ENCODE measurements at places on chromosomes 3 and 15. TPM values are rescaled to one million over a fixed set of nuclear protein-coding genes. Genes with fewer than 3 reads are reported as not detected.

GRCh38 chr15:38626443-38627050 is 61.9 kb upstream of the RASGRP1 start:
- no peaks in the 10 kb centered on the region for H3K36me3 ChIP-seq
- no peak overlapping the region for H3K4me3 ChIP-seq
- H3K27ac ChIP-seq: no peak overlapping the region
- H3K4me1 ChIP-seq: peaks cover 16% of the 10 kb centered on the region
- no peaks in the 10 kb centered on the region for H3K27me3 ChIP-seq

MIX23 gene
- 32.7 TPM for total RNA-seq

- H3K36me3 ChIP-seq: no peaks in the 10 kb centered on the region
- H3K27ac ChIP-seq: no peak overlapping the region
- DNase-seq: no peak
- H3K27me3 ChIP-seq: no peaks in the 10 kb centered on the region
- H3K4me1 ChIP-seq: peaks cover 22% of the 10 kb centered on the region
- H3K4me3 ChIP-seq: no peak overlapping the region
These were observed 29.2 kb downstream of the EPHB3 start for GRCh38 chr3:184590795-184591194.

GRCh38 chr3:191385101-191385500 is 54.8 kb upstream of the UTS2B start:
- DNase-seq: no peak
- no peak overlapping the region for H3K4me3 ChIP-seq
- H3K27ac ChIP-seq: no peak overlapping the region
- no peaks in the 10 kb centered on the region for H3K27me3 ChIP-seq

- no peak overlapping the region for H3K4me3 ChIP-seq
- peaks cover 55% of the 10 kb centered on the region for H3K4me1 ChIP-seq
- H3K36me3 ChIP-seq: no peaks in the 10 kb centered on the region
These were observed 216.6 kb upstream of the IL12A start for GRCh38 chr3:159771865-159772611.

- H3K27me3 ChIP-seq: no peaks in the 10 kb centered on the region
- no peak for DNase-seq
- no peak overlapping the region for H3K27ac ChIP-seq
- no peak overlapping the region for H3K4me3 ChIP-seq
- peaks cover 8% of the 10 kb centered on the region for H3K36me3 ChIP-seq
These were observed 19.5 kb downstream of the EIF4E3 start for GRCh38 chr3:71705681-71706080.

MESP2 gene
- total RNA-seq: 0.27 TPM

DNA sequence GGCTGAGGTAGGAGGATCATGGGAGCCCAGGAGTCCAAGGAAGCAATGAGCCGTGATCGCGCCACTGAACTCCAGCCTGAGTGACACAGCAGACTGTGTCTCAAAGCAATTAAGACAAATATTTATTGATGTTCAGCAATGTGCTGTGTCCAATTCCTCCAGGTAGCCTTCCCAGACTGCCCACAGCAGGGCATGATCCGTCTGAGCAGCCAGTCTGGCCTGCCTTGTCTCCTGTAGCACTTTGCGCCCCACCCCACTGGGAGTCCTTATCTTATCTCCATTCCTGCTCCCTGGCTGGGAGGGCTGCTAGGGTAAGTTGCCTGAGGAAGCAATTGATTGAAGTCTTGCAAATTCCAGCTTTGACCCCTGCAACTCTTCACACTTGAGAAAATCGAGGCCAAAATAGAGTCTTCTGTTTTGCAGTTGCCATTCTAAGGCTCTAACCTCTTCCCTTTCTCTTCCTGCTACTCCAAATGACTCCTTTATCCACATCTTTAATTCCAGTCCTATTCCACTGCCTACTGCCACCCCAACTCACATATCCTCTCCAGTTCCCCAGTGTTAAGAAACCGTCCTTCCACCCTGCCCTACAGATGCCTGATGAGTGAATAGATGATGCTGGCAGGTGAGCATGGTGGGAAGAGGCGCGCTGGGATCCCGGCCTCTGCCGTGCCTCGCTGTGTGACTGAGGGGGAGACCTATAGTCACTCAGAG is 26.9 kb upstream of the LCTL start:
- no peak overlapping the region for H3K27ac ChIP-seq
- H3K27me3 ChIP-seq: no peaks in the 10 kb centered on the region
- no peak overlapping the region for H3K4me3 ChIP-seq
- peaks cover 6% of the 10 kb centered on the region for H3K4me1 ChIP-seq
- H3K36me3 ChIP-seq: no peaks in the 10 kb centered on the region
- no peak for DNase-seq

- peaks cover 25% of the 10 kb centered on the region for H3K4me1 ChIP-seq
- no peak for DNase-seq
- no peak overlapping the region for H3K27ac ChIP-seq
These were observed 31.4 kb upstream of the TPM1 start for GRCh38 chr15:63010920-63011693.

GAP43 gene
- total RNA-seq: 1.2 TPM

DNA sequence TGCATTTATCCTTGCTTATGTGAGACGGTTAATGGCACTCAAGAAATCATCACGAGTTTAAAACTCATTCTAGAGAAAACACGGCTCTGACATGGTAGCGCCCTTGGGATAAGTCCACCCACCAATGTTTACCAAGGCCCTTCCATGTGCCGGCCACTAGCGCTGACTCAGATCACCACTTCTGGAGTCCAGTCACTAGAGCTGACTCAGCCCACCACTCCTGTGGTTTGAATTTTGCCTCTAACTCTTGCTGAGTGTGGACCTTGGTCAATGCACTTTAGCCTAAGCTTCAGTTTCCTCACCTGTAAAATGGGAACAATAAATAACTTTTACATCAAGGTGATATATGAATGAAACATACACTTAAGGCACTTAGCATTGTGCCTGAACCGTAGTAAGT is 358.4 kb upstream of the PROK2 start:
- H3K27me3 ChIP-seq: no peaks in the 10 kb centered on the region
- H3K4me3 ChIP-seq: no peak overlapping the region
- no peak for DNase-seq
- H3K36me3 ChIP-seq: no peaks in the 10 kb centered on the region

GRCh38 chr3:112751564-112752512 is 94.8 kb downstream of the CD200R1L start:
- H3K27ac ChIP-seq: no peak overlapping the region
- no peaks in the 10 kb centered on the region for H3K27me3 ChIP-seq
- no peaks in the 10 kb centered on the region for H3K4me1 ChIP-seq
- H3K4me3 ChIP-seq: no peak overlapping the region
- no peaks in the 10 kb centered on the region for H3K36me3 ChIP-seq

DNAH12 gene
- 0.16 TPM for total RNA-seq

GRCh38 chr15:57045741-57046382 is 127.4 kb downstream of the TCF12 start:
- no peaks in the 10 kb centered on the region for H3K27me3 ChIP-seq
- no peak for DNase-seq
- H3K27ac ChIP-seq: no peak overlapping the region
- H3K4me3 ChIP-seq: no peak overlapping the region
- H3K4me1 ChIP-seq: peaks cover 46% of the 10 kb centered on the region

ITPR1 gene
- total RNA-seq: 29.0 TPM

GRCh38 chr3:24437326-24437725 is 57.3 kb downstream of the THRB start:
- H3K4me3 ChIP-seq: no peak overlapping the region
- no peaks in the 10 kb centered on the region for H3K36me3 ChIP-seq
- peaks cover 45% of the 10 kb centered on the region for H3K4me1 ChIP-seq
- no peak for DNase-seq
- H3K27me3 ChIP-seq: no peaks in the 10 kb centered on the region
- H3K27ac ChIP-seq: no peak overlapping the region

- no peaks in the 10 kb centered on the region for H3K36me3 ChIP-seq
- DNase-seq: no peak
- no peak overlapping the region for H3K27ac ChIP-seq
- H3K4me3 ChIP-seq: no peak overlapping the region
- no peaks in the 10 kb centered on the region for H3K27me3 ChIP-seq
These were observed 104.6 kb upstream of the SELENOK start for GRCh38 chr3:53996141-53996874.

DNA sequence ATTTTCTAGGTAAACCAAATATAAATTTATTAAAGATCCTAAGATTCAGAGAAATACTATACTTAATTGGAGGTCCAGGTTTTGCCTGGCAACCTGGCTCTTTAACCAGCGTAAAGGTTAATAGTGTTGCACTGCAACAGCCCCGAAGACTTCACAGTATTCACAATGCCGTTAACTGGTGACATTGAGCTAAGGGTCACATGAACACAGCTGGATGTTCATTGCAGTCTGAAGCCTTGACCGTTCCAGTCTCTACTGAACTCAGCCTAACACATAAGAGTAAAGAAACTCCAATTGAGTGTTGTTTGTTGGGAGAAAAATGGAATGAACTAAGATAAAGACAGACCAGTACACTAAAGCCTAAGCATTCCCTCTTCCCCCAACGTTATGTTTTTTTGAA is 26.8 kb downstream of the NKIRAS1 start:
- H3K27me3 ChIP-seq: no peaks in the 10 kb centered on the region
- H3K4me3 ChIP-seq: no peak overlapping the region
- no peak for DNase-seq
- peaks cover 30% of the 10 kb centered on the region for H3K4me1 ChIP-seq
- H3K36me3 ChIP-seq: peaks cover 14% of the 10 kb centered on the region
- H3K27ac ChIP-seq: no peak overlapping the region

CHST14 gene
- 8.4 TPM for total RNA-seq

DNA sequence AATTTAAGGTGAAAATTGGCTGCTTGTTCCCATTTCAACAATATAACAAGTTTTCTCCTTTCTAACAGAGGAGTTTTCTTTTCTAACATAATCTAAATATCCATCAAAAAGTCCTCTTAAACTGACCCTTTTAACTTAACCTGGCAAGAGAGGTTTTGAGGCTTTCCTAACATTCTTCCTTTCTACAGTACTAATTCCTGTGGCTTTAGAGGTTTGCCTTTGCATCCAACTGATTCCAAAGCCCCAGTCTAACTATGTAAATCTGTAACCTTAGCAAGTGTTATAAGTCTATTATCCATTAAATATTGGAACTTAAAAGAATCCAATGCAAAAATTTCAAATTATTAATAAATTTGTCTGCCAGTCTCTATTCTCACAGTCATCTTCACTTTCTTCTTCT is 134.1 kb downstream of the ISL2 start:
- H3K27me3 ChIP-seq: no peaks in the 10 kb centered on the region
- no peak overlapping the region for H3K4me3 ChIP-seq
- H3K36me3 ChIP-seq: peaks cover 37% of the 10 kb centered on the region
- no peak overlapping the region for H3K27ac ChIP-seq
- no peaks in the 10 kb centered on the region for H3K4me1 ChIP-seq
- DNase-seq: no peak

SEC22C gene
- total RNA-seq: 23.0 TPM

All from left ventricle myocardium inferior (tissue), 1 donor.